ENCODE measurements at places on chromosomes 4 and X.

DNA sequence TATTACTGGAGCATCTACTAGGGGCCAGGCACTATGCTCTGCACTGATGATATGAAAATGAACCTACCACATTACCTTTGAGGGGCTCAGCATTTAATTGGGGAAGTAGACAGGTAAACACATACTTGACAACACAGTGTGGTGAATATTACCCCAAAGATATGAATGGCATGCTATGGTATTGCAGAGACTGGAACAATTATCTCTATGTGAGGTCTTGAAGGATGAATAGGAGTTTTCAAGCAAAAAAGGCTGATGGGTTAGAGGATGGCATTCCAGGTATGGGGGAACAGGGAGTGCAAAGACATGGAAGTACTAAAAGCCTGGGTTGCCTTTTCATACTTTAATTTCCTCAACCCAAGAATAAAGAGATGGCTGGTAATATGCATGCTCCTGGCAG lies 59.1 kb upstream of the CAPN6 start:
- no peak for DNase-seq

DNA sequence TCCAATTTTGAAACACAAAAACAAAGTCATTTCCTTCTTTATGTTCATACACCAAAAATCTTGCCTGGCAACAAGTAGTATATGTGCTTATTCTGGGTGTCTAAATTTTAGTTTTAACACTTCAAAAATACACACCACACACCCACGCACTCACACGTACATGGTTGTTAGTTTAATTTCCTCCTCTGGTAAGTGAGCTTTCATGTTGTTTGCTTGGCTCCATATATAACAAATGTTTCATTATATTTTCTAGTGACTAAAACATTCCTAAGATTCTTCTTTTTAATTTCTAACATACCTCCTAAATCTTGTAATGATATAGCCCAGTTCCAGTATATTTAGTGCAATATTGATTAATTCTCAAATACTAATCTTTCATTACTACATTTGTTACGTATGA lies 80.9 kb downstream of the PRDM5 start:
- no peak for DNase-seq

GRCh38 chrX:18617407-18617750 lies 54.5 kb downstream of the RS1 start:
- no peak for DNase-seq

GRCh38 chr4:109303140-109303496 lies 660 bp upstream of the COL25A1 start:
- no peak for DNase-seq

DNA sequence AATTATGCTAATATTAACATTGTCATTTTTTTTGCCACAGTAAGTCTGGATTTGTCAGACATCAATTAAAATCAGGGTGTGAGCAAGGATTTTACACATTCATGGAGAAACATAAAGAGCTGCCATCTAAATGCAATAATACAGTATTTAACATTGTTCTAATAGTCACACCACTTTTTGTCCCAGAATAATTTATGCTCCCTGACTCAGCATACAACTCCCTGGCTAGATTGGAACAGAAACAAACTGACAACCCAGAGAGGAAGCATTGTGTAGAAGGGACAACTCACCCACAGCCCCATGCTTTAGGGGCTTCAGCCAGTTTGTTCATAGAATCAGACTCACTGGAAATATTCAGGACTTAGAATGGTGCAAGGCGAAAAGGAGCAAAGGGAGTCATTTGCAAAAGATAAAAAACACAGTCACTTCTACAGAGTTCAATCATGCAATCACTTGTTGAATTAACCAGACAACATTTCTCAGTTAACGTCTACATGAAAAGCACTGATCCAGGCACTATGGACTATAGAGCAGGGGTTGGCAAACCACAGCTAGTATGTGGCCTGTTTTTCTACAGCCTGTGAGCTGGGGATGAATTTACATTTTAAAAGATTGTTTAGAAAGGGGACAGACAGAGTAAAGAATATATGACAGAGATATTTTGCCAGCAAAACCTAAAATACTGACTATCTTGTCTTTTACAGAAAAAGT lies 26.4 kb upstream of the SEC24B start:
- no peak for DNase-seq

- DNase-seq, result no peak
These were observed 17.1 kb upstream of the ETNPPL start for GRCh38 chr4:108779958-108780357.

- no peak for DNase-seq
These were observed 459.9 kb upstream of the BOD1L1 start for GRCh38 chr4:14087459-14087858.

GRCh38 chr4:104870495-104871233 lies 276.0 kb upstream of the TET2 start:
- no peak for DNase-seq

- DNase-seq, result no peak
These were observed 72.4 kb downstream of the PCYT1B start for GRCh38 chrX:24574743-24575142.

- DNase-seq, result no peak
These were observed 37.0 kb downstream of the FNIP2 start for GRCh38 chr4:158805635-158806471.

- no peak for DNase-seq
These were observed 2.5 kb upstream of the PLP1 start for GRCh38 chrX:103774070-103774642.

DNA sequence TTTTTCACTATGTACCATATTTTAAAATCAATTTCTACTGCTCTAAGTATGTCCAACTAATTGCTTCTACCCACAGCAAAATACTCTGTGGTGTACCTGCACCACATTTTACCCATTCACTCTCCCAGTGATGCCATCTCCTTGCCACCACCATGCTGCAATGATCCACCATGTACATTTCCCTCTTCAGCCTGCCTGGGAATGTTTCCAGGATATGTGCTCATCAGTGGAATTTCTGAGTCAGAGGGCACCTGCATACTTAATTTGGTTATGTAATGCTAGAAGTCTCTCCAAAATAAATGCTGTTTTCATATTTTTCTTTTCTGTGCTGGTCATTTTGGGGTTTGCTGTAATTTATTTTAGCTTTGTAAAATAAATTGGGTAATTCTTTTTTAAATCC lies 33.2 kb upstream of the OCIAD2 start:
- no peak for DNase-seq

- no peak for DNase-seq
These were observed 247.3 kb downstream of the SPATA18 start for GRCh38 chr4:52298444-52298843.

- no peak for DNase-seq
These were observed 75.0 kb downstream of the NAA11 start for GRCh38 chr4:79250887-79251286.

GRCh38 chr4:125517831-125518230 lies 203.1 kb downstream of the FAT4 start:
- no peak for DNase-seq

GRCh38 chr4:138190452-138190858 lies 51.7 kb downstream of the SLC7A11 start:
- DNase-seq, result no peak

GRCh38 chr4:43244688-43245382 lies 352.3 kb downstream of the GRXCR1 start:
- DNase-seq, result no peak

GRCh38 chr4:113733685-113734084 lies 27.9 kb downstream of the CAMK2D start:
- no peak for DNase-seq

DNA sequence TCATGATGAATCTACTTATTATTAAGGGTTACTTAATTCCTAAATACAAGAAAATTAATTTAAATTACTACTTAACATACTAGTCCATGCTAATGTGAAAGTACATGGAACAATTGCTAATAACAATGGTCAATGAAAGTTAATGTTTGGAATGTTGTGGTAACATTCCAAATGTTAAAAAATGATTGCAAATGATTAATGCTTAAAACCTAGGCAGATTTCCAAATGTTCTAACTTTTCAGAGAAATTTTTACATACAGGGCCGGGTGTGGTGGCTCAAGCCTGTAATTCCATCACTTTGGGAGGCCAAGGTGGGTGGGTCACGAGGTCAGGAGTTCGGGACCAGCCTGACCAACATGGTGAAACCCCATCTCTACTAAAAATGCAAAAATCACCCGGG lies 1851.3 kb upstream of the PCDH7 start:
- no peak for DNase-seq

DNA sequence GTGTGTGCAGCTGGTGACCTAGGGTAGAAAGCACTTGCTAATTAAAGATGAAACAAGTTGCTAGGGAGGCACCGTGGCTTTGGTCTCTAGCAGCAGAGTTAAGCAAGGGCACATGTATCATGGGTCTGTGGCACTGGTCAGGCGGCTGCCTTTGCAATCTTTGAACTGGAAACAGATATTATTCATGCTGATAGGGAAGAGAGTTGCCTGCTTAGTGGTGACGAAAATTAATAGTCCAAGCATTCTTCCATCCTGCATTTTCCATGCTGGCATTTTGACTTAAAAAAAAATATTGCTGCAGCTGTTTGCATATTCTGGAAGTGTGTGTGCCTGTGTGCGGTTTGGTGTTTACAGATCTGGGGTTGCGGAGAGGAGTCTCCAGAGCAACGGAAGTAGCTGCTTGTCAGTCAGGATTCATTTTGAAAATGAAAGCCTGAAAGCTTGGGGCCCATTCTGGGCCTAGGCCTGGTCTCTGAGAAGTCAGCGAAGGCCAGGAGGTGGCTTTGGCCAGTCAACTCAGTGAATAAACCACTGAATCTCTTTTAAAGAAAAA lies 2.3 kb upstream of the SOWAHD start:
- no peak for DNase-seq

DNA sequence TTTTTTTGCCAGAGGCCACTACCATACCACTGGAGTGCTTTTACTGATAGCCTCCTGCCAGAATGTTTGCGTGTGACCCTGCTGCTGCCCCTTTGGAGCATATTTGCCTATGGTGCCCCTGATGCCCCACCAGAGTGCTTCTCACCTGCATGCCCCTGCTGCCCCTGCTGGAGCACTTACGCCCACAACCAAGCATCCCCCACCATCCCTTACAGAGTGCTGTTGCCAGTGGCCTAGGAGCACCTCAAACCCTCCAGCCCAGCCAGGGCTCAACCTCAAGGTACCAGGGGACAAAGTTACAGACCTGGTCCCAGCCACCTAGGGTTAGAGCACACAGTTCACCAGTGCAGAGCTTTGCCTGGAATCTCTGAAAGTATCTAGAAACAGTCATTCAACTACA lies 207.2 kb downstream of the CFAP299 start:
- no peak for DNase-seq

DNA sequence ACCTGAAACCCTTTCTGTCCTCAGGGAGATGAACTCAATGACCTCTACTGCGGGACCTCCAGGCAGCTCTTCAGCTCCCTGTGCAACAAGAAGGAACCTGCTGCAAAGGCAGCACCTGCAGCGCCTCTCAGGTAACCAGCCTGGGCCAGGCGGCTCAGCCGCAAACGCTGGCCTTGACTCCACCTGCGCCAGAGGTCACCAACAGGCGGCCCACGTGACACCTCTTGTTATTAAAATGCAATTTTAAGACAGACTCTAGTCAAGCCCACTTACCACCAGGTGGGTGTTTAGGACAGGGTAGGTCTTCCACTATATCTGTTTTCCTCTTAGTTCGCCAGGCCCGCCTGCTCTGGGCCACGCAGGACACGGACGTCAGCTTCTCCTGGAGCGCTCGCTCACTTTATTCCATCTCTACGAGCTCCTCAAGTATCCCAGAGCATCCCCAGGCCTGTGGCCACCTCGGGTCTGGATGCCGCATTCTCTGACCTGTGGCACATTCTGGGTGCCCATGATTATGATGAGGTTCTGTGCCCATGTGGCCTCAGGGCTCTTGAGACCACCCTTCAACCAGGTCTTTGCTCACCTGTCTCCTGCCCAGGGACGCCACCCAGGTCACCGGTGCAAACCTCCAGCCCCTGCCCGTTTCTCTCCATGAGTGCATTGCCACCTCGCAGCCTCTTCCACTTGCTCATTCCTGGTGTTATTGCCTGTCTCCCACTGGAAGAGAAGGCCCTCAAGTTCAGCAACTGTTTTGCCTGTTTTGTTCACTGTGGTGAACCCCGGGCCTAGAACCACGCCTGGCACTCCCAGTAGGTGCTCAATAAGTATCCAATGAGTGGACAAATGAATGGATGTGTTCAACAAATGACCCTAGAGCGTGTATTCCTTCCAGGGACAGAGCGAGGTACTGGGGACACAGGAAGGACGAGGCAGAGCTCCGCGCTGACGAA lies 32.8 kb upstream of the JAKMIP1 start:
- DNase-seq, result no peak

- DNase-seq, result no peak
These were observed 9.0 kb upstream of the TSPYL2 start for GRCh38 chrX:53073115-53073586.

DNA sequence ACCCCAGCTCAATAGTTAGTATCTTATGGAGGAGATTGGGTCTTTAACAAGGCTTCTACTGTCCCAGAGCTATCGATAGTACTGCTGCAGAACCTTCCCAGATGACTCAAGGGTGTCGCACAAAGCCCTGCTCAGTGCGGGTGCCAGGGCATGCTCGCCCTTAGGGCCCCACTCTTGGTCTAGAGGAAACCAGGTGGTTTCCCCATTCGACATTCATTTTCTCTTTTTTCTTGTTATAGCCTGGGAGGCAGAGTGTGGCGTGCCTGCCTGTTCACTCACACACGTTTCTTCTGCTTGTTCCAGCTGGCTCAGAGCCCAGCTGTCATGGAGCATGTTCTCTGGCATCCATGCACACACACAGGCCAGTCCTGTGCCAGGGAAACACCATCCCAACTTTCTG lies 144.5 kb downstream of the SMIM20 start:
- DNase-seq, result no peak

GRCh38 chrX:21932292-21933002 lies 8.1 kb upstream of the SMS start:
- DNase-seq, result no peak

- no peak for DNase-seq
These were observed 78.5 kb downstream of the SCLT1 start for GRCh38 chr4:129014566-129015509.

GRCh38 chr4:169243825-169244609 lies 26.7 kb downstream of the SH3RF1 start:
- no peak for DNase-seq

DNA sequence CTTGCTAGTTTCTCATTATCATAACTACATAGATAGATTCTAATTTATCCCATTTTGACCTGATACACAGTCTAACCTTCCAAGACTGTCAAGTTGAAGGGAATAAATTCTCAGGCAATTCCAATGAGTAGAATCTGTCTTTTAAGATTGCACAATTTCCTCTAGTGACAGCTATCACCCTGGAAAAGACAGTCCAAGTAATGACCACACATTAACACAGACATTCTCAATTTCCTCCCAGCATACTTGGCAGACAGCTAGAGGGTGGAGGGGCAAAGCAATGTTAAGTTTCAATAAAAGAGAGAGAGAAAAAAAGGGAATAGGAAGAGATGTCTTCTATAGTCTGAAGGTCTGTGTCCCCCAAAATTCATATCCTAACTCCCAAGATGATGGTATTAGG lies 234.7 kb downstream of the LDB2 start:
- DNase-seq, result no peak

DNA sequence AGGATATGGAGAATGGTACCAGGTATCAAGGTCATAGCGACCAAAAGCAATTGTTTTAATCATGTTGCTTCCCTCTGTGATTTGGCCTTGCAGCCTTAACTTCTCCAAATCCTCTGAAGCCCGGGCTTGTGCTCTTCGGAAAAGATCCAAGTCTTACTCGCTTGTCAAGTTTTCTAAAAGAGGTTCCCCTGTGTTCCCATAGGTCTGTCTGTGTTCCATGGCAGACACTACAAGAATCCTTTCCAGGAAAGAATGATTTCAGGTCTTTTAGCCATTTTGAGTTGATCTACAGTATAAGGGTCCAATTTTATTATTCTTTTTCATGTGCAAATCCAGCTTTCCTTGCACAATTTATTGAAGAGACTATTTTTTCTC lies 710.6 kb upstream of the DIAPH2 start:
- no peak for DNase-seq

- DNase-seq, result peak; percentile 63
These were observed 71.7 kb upstream of the BCOR start for GRCh38 chrX:40169193-40170101.
